ENCODE measurements at places on chromosomes 12 and 14. TPM values are rescaled to one million over a fixed set of nuclear protein-coding genes. Genes with fewer than 3 reads are reported as not detected.

MSI1 gene
- total RNA-seq = not detected

PDZRN4 gene
- not detected for total RNA-seq

RESF1 gene
- total RNA-seq = 27.1 TPM

OTX2 gene
- not detected for total RNA-seq

GPATCH2L gene
- 33.0 TPM for total RNA-seq

ACSM4 gene
- total RNA-seq = not detected

TSHR gene
- not detected for total RNA-seq

TAS2R30 gene
- 2.8 TPM for total RNA-seq

CABP1 gene
- not detected for total RNA-seq

BBOF1 gene
- total RNA-seq = 0.72 TPM

Measured in tracheal epithelial cell (primary cell).